HFFc6 (cell line): ENCODE measurements at places on chromosomes 7 and 10. TPM values are rescaled to one million over a fixed set of nuclear protein-coding genes. Genes with fewer than 3 reads are reported as not detected.

BLNK gene
- total RNA-seq = not detected in 3 replicates

ANKRD7 gene
- total RNA-seq = not detected in 3 replicates

IMPDH1 gene
- total RNA-seq = 90.4 to 107 TPM (median 90.7 TPM) in 3 replicates

HTR5A gene
- not detected in 3 replicates for total RNA-seq

ESYT2 gene
- total RNA-seq = 56.2 to 57.9 TPM (median 57.8 TPM) in 3 replicates

PLXDC2 gene
- 0.40 to 2.8 TPM (median 1.5 TPM) in 3 replicates for total RNA-seq

GHITM gene
- total RNA-seq = 139 to 155 TPM (median 145 TPM) in 3 replicates

PSTK gene
- 3.1 to 5.1 TPM (median 3.9 TPM) in 3 replicates for total RNA-seq

SPDYE3 gene
- not detected in 2 replicates for total RNA-seq

GPR26 gene
- not detected in 3 replicates for total RNA-seq

MYL10 gene
- not detected in 2 replicates for total RNA-seq

OGDHL gene
- 0.05 to 0.19 TPM (median 0.15 TPM) in 3 replicates for total RNA-seq

WEE2 gene
- total RNA-seq = not detected in 2 replicates

ITIH5 gene
- total RNA-seq = not detected in 3 replicates

DNA sequence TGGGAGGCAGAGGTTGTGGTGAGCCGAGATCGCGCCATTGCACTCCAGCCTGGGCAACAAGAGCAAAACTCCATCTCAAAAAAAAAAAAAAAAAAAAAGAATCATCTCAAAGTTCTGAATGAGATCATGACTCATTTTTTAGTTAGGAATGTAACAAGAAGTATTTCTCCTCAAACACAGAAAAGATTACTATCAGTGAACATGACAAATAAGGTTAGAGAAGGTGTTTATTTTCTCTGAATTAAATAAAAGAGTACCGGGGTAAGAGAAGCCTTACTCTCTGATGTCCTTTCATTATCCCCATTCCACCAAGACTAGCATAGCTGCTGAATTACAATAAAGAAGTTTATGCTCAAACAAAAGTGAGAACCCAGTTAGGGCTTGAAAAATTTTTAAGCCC is 50.1 kb downstream of the IPMK start:
- peaks cover 7% of the 10 kb centered on the region; the same call in 1 of the 2 replicates for H3K36me3 ChIP-seq
- H3K27me3 ChIP-seq = no peaks in the 10 kb centered on the region; the same call in 1 of the 2 replicates
- no peak overlapping the region for H3K27ac ChIP-seq
- H3K4me1 ChIP-seq = peaks cover 36% of the 10 kb centered on the region
- DNase-seq = peak; percentile 54

DNA sequence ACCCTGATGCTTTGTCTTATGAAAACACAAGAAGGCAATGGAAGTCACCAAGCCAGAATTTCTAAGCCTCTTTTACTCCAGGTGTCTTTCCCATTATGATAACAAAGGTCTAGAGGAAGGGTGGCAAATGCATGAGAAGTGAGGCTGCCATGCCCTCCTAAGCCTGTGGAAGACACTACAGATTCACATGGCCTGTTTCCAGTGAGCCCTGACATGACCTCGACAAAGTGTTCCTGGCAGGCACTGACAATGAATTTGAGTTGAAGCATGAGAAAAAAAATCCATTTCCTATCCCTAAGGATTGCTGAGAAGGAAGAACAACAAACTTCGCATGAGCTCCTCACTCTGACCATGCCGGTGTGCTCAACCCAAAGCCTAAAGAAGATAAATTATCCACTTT is 268.0 kb downstream of the HTR7 start:
- no peaks in the 10 kb centered on the region for H3K36me3 ChIP-seq
- no peak for DNase-seq
- no peak overlapping the region for H3K4me3 ChIP-seq

- peaks cover 20% of the 10 kb centered on the region for H3K4me1 ChIP-seq
- peaks cover 25% of the 10 kb centered on the region for H3K27me3 ChIP-seq
- DNase-seq = no peak
- H3K4me3 ChIP-seq = peak within 1 kb of the TSS; percentile 72
- H3K36me3 ChIP-seq = peaks cover 5% of the 10 kb centered on the region; the same call in 1 of the 2 replicates
Measured at GRCh38 chr10:80408242-80409101, at the start of gene PRXL2A. Gene PRXL2A, plus strand, starts transcription at chr10:80408551. Its CDS starts 11,917 bp downstream, at chr10:80420468.

DNA sequence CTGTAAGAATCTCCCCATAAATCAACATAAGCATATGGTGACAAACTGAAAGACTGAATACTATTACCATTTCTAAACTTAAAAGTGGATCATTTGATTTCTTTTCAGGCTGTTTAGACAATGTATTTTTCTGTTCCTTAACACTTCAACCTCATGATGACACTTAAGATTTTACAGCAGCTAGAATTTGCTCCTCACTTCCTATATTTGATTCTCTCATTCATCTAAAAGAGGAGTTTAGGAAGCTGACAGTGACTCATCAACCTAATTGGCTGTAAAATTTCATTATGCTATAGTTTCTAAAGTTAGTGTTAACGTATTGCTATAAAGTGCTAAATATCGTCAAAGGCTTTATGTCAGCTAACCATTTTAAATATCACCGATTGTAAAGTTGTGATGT is 478.7 kb downstream of the GRM8 start:
- H3K27ac ChIP-seq = no peak overlapping the region
- no peak for DNase-seq
- H3K4me1 ChIP-seq = no peaks in the 10 kb centered on the region
- H3K36me3 ChIP-seq = no peaks in the 10 kb centered on the region
- no peaks in the 10 kb centered on the region; the same call in 1 of the 2 replicates for H3K27me3 ChIP-seq

GRCh38 chr7:35446091-35446490 is 192.2 kb upstream of the TBX20 start:
- H3K27me3 ChIP-seq = peaks cover 2% of the 10 kb centered on the region; the same call in 1 of the 2 replicates
- no peaks in the 10 kb centered on the region for H3K4me1 ChIP-seq
- no peak for DNase-seq
- no peak overlapping the region for H3K4me3 ChIP-seq
- no peaks in the 10 kb centered on the region for H3K36me3 ChIP-seq

DNA sequence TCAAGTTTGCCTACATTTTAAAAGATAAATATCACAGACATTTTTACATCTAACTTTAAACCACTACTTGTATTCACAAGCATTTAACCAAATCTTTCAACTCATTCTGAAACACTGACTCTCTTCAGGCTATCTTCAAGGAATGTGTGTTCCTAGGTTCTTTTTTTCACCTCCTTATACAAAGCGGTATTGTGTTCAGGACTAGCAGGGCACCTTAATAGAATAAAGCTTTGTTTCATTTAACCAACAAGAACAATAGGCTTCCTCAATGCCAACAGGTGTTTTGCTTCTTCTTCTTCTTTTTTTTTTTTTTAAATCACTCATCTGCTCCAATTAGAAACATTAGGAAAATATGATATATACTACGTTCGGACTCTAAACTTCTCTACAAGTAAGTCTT is 212.9 kb upstream of the SEMA3E start:
- H3K4me3 ChIP-seq = no peak overlapping the region
- H3K27ac ChIP-seq = no peak overlapping the region
- no peaks in the 10 kb centered on the region for H3K27me3 ChIP-seq
- no peak for DNase-seq

- H3K36me3 ChIP-seq = no peaks in the 10 kb centered on the region
- H3K27me3 ChIP-seq = no peaks in the 10 kb centered on the region; the same call in 1 of the 2 replicates
- no peak overlapping the region for H3K27ac ChIP-seq
Measured at GRCh38 chr7:32020551-32021159, 49.6 kb downstream of the PDE1C start.

DNA sequence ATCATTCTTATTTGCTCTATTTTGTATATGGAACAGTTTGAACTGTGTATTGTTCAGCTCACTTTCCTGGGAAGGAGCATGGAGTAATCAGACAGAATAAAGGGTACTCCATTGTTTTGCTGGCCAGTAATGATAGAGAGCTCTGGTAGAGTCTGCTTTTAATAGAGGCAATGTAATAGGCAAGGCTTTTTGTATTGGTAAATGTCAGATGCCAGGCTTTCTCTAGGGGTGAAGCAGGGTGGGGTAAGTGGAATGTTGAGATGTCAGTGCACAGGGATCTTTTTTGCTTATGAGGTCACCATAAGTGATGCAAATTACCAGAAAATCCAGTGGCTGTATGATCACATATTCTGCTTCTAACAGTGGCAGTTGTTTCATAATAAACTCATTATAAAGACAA is 1088.3 kb upstream of the SORCS1 start:
- DNase-seq = no peak
- H3K27ac ChIP-seq = no peak overlapping the region
- H3K4me1 ChIP-seq = no peaks in the 10 kb centered on the region
- H3K27me3 ChIP-seq = no peaks in the 10 kb centered on the region
- H3K36me3 ChIP-seq = no peaks in the 10 kb centered on the region

- H3K27ac ChIP-seq = peak overlapping the region; percentile 70
- no peaks in the 10 kb centered on the region; the same call in 1 of the 2 replicates for H3K27me3 ChIP-seq
- peak overlapping the region; percentile 44 for H3K4me3 ChIP-seq
- peaks cover 64% of the 10 kb centered on the region for H3K4me1 ChIP-seq
- H3K36me3 ChIP-seq = no peaks in the 10 kb centered on the region
- DNase-seq = peak; percentile 42
Measured at GRCh38 chr10:110076559-110077318, 69.0 kb downstream of the ADD3 start.

- H3K4me1 ChIP-seq = peaks cover 71% of the 10 kb centered on the region
- H3K4me3 ChIP-seq = 0 out of 2 replicates have a peak overlapping the region, but pooled peaks have one; percentile 1
- peaks cover 1% of the 10 kb centered on the region; the same call in 1 of the 2 replicates for H3K27me3 ChIP-seq
- peak overlapping the region; percentile 4; the same call in 1 of the 2 replicates for H3K27ac ChIP-seq
- H3K36me3 ChIP-seq = peaks cover 5% of the 10 kb centered on the region; the same call in 1 of the 2 replicates
Measured at GRCh38 chr7:40753455-40753854, 618.6 kb downstream of the SUGCT start.

- H3K27me3 ChIP-seq = peaks cover 17% of the 10 kb centered on the region
- H3K36me3 ChIP-seq = peaks cover 6% of the 10 kb centered on the region; the same call in 1 of the 2 replicates
- no peak overlapping the region for H3K4me3 ChIP-seq
- DNase-seq = no peak
Measured at GRCh38 chr7:128415217-128415785, 5.5 kb upstream of the IMPDH1 start.

GRCh38 chr7:108078691-108079090 is 51.5 kb downstream of the LAMB4 start:
- H3K27ac ChIP-seq = peak overlapping the region; percentile 90
- H3K36me3 ChIP-seq = peaks cover 7% of the 10 kb centered on the region
- H3K4me1 ChIP-seq = peaks cover 50% of the 10 kb centered on the region
- DNase-seq = no peak
- no peaks in the 10 kb centered on the region; the same call in 1 of the 2 replicates for H3K27me3 ChIP-seq
- H3K4me3 ChIP-seq = peak overlapping the region; percentile 49; the same call in 1 of the 2 replicates

- H3K4me3 ChIP-seq = no peak overlapping the region
- H3K36me3 ChIP-seq = peaks cover 33% of the 10 kb centered on the region
- H3K27me3 ChIP-seq = no peaks in the 10 kb centered on the region
Measured at GRCh38 chr10:48547061-48547895, 57.6 kb downstream of the ARHGAP22 start.

- no peak overlapping the region for H3K4me3 ChIP-seq
- no peaks in the 10 kb centered on the region for H3K4me1 ChIP-seq
- no peaks in the 10 kb centered on the region for H3K27me3 ChIP-seq
- no peak overlapping the region for H3K27ac ChIP-seq
- DNase-seq = no peak
Measured at GRCh38 chr10:117677239-117677638, 134.7 kb downstream of the EMX2 start.

DNA sequence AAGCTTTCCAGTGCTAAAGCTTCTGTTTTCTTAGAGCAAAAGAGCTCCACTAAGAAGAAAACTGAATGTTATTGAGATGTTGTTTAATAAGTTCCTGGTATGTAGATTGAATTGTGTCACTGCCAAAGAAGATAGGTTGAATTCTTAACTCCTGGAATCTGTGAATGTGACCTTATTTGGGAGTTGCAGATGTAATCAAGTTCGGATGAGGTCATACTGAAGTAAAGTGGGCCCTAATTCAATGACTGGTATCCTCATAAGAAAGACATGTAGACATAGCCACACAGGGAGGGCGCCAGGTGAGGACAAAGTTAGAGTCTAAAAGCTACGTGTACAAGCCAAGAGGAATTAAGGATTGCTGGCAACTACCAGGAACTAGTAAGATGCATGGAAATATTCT is 732.1 kb upstream of the C7orf33 start:
- no peak overlapping the region for H3K4me3 ChIP-seq
- no peaks in the 10 kb centered on the region for H3K36me3 ChIP-seq
- DNase-seq = no peak
- H3K27me3 ChIP-seq = no peaks in the 10 kb centered on the region; the same call in 1 of the 2 replicates
- H3K4me1 ChIP-seq = no peaks in the 10 kb centered on the region

DNA sequence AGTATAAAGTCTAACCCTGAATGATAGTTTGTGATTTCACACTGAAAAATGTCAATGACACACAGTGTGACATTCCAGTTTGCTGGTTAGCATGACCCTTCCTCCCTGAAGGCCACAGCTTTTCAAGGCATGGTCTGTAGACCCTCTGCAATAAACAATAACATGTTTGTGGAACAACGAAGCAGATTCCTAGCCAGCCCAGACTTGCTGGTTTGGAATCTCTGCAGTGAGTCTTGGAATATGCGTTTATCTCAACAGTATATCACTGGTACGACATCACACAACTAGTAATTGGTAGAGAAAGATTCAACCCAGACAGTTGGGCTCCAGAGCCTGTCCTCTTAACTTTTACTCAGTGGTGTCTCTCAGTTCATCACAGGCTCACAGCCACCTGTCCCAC is 23.7 kb upstream of the DUSP5 start:
- peaks cover 8% of the 10 kb centered on the region; the same call in 1 of the 2 replicates for H3K36me3 ChIP-seq
- no peak overlapping the region for H3K4me3 ChIP-seq
- H3K4me1 ChIP-seq = peaks cover 11% of the 10 kb centered on the region
- H3K27me3 ChIP-seq = no peaks in the 10 kb centered on the region; the same call in 1 of the 2 replicates
- no peak for DNase-seq

DNA sequence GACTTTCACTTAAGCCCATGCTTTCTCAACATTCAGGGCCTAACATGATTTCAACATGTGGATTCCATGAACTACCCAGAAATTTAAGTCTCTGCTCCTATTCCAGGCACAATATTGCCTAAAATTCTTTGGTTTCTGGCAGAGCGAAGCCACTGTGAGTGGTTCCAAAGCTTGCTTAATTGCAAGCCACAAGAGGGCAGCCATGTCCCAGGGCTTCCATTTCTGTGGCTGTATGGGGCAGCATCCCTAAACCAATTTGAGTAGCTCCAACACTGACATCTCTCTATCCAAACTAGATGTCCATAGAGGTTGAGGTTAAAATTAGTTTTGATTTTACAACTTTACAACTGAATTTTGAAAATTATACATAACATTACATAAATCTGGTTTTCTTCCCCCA is 56.3 kb upstream of the MDFIC start:
- H3K27me3 ChIP-seq = no peaks in the 10 kb centered on the region
- no peak overlapping the region for H3K27ac ChIP-seq
- peaks cover 33% of the 10 kb centered on the region for H3K4me1 ChIP-seq
- no peak overlapping the region for H3K4me3 ChIP-seq
- H3K36me3 ChIP-seq = no peaks in the 10 kb centered on the region

GRCh38 chr10:86914734-86915133 is 42.7 kb downstream of the MMRN2 start:
- no peak overlapping the region for H3K4me3 ChIP-seq
- H3K27me3 ChIP-seq = peaks cover 5% of the 10 kb centered on the region; the same call in 1 of the 2 replicates
- no peak for DNase-seq
- H3K4me1 ChIP-seq = peaks cover 11% of the 10 kb centered on the region

DNA sequence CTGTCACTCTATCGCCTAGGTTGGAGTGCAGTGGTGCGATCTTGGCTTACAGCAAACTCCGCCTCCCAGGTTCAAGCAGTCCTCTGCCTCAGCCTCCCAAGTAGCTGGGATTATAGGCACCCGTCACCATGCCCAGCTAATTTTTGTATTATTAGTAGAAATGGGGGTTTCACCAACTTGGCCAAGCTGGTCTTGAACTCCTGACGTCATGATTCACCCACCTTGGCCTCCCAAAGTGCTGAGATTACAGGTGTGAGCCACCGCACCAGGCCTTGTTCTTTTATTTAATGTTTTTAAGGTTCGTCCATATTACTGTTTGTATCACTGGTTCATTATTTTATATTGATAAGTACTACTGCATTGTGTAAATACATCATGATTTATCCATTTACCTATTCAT is 10.2 kb upstream of the ITGA8 start:
- H3K27ac ChIP-seq = no peak overlapping the region
- H3K4me3 ChIP-seq = no peak overlapping the region
- no peak for DNase-seq
- H3K4me1 ChIP-seq = peaks cover 6% of the 10 kb centered on the region; the same call in 1 of the 2 replicates
